ENCODE measurements at places on chromosomes 3 and 15.

DNA sequence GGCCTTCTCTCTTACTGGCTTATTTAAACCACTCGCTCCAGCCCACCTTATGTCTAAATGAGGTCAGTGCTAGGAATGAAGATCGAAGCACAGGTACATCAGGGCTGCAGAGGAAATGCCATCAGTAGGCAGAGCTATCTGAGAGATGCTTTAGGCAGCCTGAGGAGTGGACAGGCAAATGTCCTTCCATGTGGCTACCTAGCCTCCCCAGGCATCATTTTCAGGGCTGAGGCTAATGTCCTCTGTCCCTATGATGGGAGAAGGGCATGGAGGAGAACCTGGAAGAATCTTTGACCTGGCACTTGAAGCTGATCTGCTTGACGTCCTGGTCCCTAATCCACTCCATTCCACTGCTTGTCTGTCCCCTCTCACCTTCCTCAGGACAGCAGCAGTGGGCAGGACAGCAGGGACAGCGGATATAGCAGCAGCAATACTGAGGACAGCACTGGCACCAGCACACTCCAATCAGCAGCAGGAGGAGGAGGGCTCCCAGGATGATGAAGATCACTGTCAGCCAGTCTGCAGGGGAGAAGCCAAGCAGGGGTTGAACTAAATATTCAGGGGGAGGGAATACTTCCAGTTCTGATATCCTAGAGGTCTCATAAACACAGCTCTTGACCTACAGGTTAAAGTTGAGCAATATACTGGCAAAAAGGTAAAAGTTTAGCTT is 21.0 kb downstream of the ILDR1 start:
- no peak for DNase-seq

GRCh38 chr15:73792415-73792814 is 39.3 kb upstream of the INSYN1 start:
- no peak for DNase-seq

DNA sequence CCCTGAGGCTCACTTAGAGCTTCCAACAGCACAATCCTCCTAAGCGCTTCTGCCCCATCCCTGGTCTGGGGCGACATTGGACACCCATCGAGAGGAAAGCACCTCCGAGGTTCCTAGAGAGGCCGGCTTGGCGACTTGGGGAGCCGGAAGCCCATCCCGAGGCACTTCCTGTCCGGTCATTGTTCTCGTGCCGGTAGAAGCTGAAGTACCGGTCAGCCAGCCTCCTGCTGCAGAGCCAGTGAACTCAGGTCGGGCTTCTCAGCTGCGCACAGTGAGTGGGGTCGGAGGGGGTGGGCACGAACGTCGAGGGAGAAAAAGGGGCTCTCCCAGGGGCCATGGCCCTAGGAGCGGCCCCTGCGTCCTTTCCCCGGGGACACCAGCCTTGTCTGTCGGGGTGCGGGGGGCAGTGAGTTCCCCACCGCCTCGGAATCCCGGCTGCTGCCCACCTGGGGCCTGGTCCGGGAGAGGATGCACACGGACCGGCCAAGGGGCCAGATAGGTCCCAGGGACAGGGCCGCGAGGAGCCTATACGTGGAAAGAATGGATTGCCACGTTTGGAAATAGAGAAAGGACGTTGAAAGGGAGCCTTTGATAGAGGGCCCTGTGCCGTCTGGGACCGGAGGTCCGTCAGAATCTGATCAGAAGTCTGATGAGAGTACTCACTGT is at the start of gene ZNF35:
ZNF35 (plus strand) TSS at position 169 of the 666 bp plus-strand sequence. CDS start 2,336 bp downstream, outside the sequence.
- DNase-seq = peak; percentile 67

DNA sequence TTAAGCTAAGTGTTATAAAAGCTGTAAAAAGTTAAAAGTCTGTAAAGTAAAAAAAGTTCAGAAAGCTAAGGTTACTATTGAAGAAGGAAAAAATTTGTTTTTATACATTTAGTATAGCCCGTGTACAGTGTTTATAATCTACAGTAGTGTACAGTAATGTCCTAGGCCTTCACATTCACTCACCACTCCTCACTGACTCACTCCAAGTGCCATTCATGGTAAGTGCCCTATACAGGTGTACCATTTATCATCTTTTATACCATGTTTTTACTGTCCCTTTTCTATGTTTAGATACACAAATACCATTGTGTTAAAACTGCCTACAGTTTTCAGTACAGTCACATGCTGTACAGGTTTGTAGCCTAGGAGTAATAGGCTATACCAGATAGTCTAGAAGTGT is 8.8 kb downstream of the CCDC71 start:
- DNase-seq = no peak

DNA sequence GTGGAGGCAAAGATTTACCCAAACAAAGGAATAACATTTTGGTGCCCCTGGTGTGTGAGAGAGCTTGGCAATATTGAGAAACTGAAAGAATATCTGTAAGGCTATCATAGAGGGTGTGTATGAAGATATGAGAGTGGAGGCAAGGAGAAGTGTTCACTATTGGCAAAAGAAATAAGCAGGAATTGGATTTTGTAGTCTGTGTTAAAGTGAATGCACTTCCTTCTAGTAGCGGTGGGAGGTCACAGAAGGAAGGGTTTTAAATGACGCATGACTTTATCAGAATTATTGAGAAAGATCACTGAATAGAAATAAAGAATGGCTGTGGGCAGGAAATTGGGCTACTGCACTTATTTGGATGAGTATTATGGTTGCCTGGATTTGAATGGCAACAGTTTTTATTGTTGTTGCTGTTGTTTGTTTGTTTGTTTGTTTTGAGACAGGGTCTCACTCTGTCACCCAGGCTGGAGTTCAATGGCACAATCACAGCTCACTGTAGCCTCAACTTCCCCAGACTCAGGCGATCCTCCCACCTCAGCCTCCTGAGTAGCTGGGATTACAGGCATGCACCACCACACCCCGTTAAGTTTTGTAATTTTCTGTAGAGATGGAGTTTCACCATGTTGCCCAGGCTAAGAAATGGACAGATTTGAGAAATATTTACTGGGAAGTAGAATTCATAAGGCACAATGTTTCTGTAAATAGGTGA is 16.3 kb downstream of the MME start:
- no peak for DNase-seq

Data from B cell (primary cell).